ENCODE measurements at places on chromosomes 4 and X. TPM values are rescaled to one million over a fixed set of nuclear protein-coding genes. Genes with fewer than 3 reads are reported as not detected.

GRCh38 chr4:182881914-182882313 lies 35.3 kb downstream of the DCTD start:
- DNase-seq, result no peak
- H3K4me1 ChIP-seq, result no peaks in the 10 kb centered on the region
- no peaks in the 10 kb centered on the region for H3K27me3 ChIP-seq
- H3K4me3 ChIP-seq, result no peak overlapping the region

DNA sequence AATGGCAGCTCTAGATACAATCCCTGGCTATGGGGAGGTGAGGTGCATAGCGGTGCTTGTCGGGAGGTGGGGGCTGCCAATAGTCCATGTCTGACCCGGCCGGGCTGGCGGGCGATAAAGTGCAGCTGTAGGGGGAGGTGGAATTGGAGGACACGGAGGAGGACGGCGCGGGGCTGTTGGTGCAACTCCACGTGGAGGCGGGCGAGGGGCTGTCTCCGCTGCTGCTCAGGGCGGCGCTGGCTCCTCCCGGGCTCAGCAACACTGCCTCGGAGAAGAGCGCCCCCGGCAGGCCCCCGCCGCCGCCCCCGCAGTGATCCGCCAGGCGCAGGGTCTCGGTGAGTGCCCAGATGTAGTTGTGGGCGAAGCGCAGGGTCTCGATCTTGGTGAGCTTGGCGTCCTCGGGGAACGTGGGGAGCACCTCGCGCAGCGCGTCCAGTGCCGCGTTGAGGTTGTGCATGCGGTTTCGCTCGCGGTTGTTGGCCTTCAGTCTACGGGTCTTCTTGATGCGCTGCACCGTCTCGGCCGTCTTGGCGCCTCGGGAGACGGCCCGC lies 1.3 kb downstream of the NEUROG2 start:
- peaks cover 86% of the 10 kb centered on the region for H3K27me3 ChIP-seq
- DNase-seq, result peak; percentile 36

DNA sequence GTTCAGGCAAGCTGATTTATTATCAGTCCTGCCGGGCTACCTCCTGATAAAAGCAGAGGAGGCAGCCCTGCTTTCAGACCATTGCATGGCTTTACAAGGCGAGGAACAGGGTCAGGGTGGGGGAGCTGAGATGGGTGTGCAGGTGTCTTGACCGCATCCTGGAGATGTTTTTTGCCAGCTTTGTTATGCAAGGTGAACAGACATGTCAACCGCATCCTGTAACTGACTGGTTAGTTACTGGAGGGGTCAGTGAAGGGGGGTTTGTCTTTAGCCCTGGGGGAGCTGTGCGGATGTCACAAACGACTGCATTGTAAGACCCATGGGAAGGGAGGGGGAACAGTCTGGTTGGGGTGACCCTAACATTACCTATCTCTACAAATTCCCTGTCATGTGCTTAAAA lies 10.0 kb downstream of the ADAM29 start:
- no peak overlapping the region for H3K4me3 ChIP-seq
- no peaks in the 10 kb centered on the region for H3K27me3 ChIP-seq
- H3K4me1 ChIP-seq, result no peaks in the 10 kb centered on the region
- H3K27ac ChIP-seq, result no peak overlapping the region

SRPX2 gene
- total RNA-seq, result not detected

DNA sequence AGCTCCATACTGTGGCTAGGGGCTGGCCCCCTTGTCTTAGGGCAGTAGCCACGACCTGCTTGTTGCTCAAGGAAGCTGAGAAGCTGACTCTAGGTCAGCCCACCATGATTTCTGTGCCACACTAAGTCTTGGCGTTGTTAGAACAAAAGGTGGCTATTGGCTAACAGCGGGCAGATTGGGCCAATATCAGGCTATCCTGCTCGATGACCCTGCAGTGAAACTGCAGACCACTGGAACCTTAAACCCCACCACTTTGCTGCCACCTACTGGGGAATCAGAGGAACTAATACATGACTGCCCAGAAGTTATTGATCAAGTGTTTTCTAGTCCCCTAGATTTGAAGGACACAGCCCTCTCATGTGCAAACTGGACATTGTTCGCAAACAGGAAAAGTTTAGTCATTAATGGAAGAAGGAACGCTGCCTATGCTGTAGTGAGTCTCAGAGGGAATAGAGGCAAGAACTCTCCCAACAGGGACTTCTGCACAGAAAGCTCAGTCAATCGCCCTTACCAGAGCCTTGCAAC lies 17.0 kb upstream of the PAPSS1 start:
- peaks cover 1% of the 10 kb centered on the region for H3K27me3 ChIP-seq
- H3K4me1 ChIP-seq, result no peaks in the 10 kb centered on the region
- no peaks in the 10 kb centered on the region for H3K36me3 ChIP-seq
- no peak overlapping the region for H3K4me3 ChIP-seq
- H3K27ac ChIP-seq, result no peak overlapping the region

- no peak overlapping the region for H3K4me3 ChIP-seq
- H3K27me3 ChIP-seq, result peaks cover 11% of the 10 kb centered on the region
- H3K36me3 ChIP-seq, result no peaks in the 10 kb centered on the region
- DNase-seq, result no peak
- no peaks in the 10 kb centered on the region for H3K4me1 ChIP-seq
Measured at GRCh38 chr4:145535202-145535601, 53.5 kb downstream of the SMAD1 start.

CCDC149 gene
- total RNA-seq, result not detected

- H3K4me1 ChIP-seq, result no peaks in the 10 kb centered on the region
- DNase-seq, result no peak
- no peak overlapping the region for H3K4me3 ChIP-seq
- no peak overlapping the region for H3K27ac ChIP-seq
- H3K27me3 ChIP-seq, result no peaks in the 10 kb centered on the region
Measured at GRCh38 chrX:88397551-88397950, 349.5 kb upstream of the CPXCR1 start.

- no peak overlapping the region for H3K4me3 ChIP-seq
- peaks cover 2% of the 10 kb centered on the region for H3K27me3 ChIP-seq
- DNase-seq, result no peak
- no peaks in the 10 kb centered on the region for H3K4me1 ChIP-seq
- H3K27ac ChIP-seq, result no peak overlapping the region
Measured at GRCh38 chrX:11566789-11567188, 98.9 kb downstream of the ARHGAP6 start.

MAOB gene
- not detected for total RNA-seq

UGT2B10 gene
- not detected for total RNA-seq

- peaks cover 10% of the 10 kb centered on the region for H3K27me3 ChIP-seq
- H3K27ac ChIP-seq, result no peak overlapping the region
- peaks cover 19% of the 10 kb centered on the region for H3K4me1 ChIP-seq
- DNase-seq, result no peak
Measured at GRCh38 chr4:183352546-183352945, 30.3 kb upstream of the CLDN24 start.

DNA sequence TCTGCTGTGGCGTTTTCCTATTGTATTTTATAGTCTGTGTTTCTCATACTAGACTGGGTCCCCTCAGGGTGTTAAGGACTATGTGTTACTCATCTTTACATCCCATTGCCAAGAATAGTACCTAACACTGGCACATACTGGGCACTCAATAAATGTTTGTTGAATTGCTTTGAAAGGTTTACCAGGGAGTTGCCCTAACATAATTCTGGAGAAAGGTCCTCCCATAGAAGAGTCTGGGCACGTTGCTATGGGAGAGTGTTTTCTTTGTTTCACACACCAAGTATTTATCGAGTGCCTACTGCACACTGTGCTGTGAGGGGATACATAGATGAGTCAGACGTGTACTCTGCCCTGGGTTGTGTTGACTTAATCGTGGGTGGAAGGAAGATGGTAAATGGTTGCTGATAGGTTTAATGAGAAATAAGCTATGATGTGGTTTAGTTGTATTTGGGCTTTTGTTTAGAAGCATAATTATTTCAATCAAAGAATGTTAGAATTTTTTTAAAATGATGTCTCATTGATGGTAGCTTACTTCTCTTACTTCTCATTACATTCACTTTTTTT lies 42.9 kb downstream of the AFF1 start:
- H3K27me3 ChIP-seq, result no peaks in the 10 kb centered on the region
- H3K36me3 ChIP-seq, result peaks cover 7% of the 10 kb centered on the region
- peaks cover 51% of the 10 kb centered on the region for H3K4me1 ChIP-seq
- no peak for DNase-seq
- H3K4me3 ChIP-seq, result no peak overlapping the region

DNA sequence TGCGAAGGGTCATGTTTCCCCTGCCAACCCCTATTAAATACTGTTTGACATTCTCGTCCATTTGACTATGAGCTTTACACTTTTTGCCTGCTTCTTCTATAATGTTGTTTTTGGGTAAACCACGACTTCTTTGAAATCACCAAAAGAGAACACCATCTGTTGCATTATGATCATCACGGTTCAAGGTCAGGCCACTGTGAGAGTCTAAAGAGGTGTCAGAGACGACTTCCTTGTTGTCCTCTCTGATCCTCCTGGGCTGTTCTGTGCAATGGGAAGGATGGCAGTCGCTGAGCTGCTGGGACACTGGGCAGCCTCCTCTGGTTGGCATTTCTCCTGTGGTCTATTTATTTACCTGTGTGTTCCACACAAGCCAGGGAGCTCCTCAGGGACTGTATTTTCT lies 137.5 kb downstream of the RASL11B start:
- H3K27me3 ChIP-seq, result no peaks in the 10 kb centered on the region
- H3K4me3 ChIP-seq, result no peak overlapping the region
- no peak overlapping the region for H3K27ac ChIP-seq
- no peak for DNase-seq

DNA sequence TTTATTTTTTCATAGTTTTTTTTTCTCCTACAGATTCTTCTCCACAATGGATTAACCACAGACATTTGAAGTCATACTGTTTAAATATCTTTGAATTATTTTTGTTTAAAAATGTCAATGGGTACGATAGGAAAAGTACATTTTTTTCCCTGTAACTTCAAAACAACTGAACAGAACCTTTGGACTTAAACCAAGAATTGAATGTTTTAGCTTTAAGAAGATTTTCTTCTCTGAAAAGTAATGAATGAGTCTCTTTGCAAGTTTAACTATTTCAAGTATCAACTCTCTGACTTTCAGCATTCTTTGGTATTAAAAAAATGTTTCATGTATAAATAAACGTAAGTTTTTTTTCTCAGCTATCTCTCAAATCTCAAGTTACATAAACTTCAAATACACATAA lies 364.3 kb downstream of the FBXO8 start:
- no peaks in the 10 kb centered on the region for H3K27me3 ChIP-seq
- no peaks in the 10 kb centered on the region for H3K4me1 ChIP-seq
- no peaks in the 10 kb centered on the region for H3K36me3 ChIP-seq
- no peak for DNase-seq
- no peak overlapping the region for H3K4me3 ChIP-seq

DAPP1 gene
- total RNA-seq, result 16.7 TPM

DNA sequence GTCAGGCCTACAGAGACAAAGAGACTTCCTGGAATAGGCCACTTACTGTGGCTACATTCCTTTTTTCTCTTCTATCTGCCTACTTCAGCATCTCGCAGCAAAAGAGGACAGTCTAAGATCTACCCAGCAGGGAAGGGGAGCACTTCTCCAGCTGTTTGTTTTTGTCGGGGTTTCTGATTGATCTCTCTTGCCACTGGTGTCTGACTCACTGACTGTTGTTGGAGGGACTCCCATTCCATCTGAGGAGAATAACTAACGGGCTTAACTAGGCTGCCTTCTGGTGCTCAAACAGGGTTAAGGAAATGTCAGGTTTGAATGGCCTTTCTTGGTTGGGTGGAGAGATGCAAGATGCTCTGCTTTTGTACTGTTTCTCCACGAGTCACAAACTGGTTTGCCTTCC lies 100.2 kb upstream of the TMEM164 start:
- H3K4me1 ChIP-seq, result peaks cover 6% of the 10 kb centered on the region
- no peak for DNase-seq
- H3K36me3 ChIP-seq, result no peaks in the 10 kb centered on the region
- peaks cover 9% of the 10 kb centered on the region for H3K27me3 ChIP-seq
- H3K4me3 ChIP-seq, result no peak overlapping the region

NDP gene
- not detected for total RNA-seq

- no peaks in the 10 kb centered on the region for H3K27me3 ChIP-seq
- H3K4me3 ChIP-seq, result no peak overlapping the region
- H3K36me3 ChIP-seq, result no peaks in the 10 kb centered on the region
- H3K27ac ChIP-seq, result no peak overlapping the region
Measured at GRCh38 chrX:22699581-22700091, 300.1 kb upstream of the DDX53 start.

- no peak overlapping the region for H3K27ac ChIP-seq
- H3K27me3 ChIP-seq, result no peaks in the 10 kb centered on the region
- DNase-seq, result no peak
- H3K4me1 ChIP-seq, result no peaks in the 10 kb centered on the region
- H3K4me3 ChIP-seq, result no peak overlapping the region
Measured at GRCh38 chr4:61984260-61984909, 784.3 kb downstream of the ADGRL3 start.

NXF2B gene
- not detected for total RNA-seq

DNA sequence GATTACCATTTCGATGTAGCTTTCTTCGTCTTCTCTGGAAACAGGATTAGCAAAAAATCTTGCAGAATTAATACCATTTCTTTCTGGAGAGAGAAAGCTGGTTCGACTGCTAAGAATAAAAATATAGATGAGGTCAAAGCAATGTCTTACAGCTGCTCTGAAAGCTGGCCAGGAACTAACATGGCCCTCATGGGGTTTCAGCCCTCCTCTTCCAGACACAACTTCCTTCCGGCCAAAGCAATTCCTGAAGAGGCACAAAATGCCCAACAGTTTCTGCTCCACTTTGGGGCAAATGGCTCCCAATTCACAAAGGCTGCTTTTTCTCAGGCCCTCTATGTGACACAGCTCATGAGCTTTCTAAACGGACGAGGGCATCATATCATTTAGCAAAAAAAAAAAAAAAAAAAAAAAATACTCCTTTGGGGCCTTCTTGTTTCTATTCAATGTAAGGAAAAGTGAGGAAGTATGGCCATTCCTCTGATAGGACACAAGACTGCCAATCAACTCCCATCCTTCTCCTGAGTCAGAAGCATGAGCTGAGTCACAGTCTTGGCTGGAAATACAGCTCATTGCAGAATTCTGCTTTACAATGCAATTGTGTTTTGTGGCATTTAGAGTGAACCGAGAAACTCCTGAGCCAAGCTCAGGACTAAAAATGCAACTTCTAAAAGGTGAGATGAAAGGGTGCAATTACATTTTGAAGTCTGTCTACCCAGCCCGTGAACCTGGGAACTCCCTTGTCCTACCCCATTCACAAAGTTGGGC lies 42.7 kb upstream of the CTAG2 start:
- H3K36me3 ChIP-seq, result peaks cover 58% of the 10 kb centered on the region
- DNase-seq, result no peak
- no peak overlapping the region for H3K27ac ChIP-seq
- no peak overlapping the region for H3K4me3 ChIP-seq
- peaks cover 8% of the 10 kb centered on the region for H3K4me1 ChIP-seq
